LHCN-M2 (cell line): ENCODE measurements at places on chromosomes 1 and 21.

DNA sequence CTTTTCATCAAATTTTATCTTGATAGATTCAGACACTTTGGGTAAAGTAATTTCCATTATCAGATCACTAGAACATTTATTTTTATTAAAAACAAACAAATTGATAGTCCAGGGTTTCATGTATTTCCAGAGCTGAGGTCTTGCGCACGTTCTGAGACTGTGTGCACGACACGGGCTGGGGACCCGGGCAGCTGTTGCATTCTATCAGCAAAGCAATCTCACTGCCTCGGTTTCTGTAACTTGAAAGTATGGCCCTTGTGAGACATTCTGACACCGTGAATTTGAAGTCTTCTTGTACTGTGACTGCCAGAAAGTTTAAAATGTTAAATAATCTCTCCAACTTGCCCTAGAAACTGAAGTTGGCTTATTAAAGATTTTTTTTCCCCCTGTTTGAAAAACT is 746.9 kb upstream of the ADGRL2 start:
- DNase-seq, result no peak

DNA sequence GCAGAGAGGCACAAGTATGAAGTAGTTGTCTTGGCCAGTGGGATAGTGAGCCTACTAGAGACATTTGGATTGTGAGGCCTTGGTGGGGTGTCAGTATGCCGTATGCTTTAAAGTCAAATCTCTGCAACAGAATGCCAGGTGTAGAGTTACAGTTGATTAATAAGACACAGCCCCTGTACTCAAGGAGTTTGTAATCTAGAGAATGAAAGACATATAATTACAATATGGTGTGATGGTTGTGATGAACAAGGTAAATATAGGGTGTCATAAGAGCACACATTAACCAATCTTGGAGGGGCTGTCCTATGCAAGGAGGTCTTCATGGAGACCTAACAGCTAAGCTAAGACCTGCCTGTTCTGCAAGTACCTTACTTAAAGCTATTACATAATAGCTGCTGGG is 113.1 kb downstream of the ATF6 start:
- DNase-seq, result no peak

- DNase-seq, result no peak
Measured at GRCh38 chr1:5936621-5937372, 55.4 kb downstream of the NPHP4 start.

- no peak for DNase-seq
Measured at GRCh38 chr1:44874155-44874554, 31.1 kb upstream of the PTCH2 start.

GRCh38 chr1:54105080-54105479 is 47.7 kb downstream of the CDCP2 start:
- DNase-seq, result no peak
